Activated T-helper 17 cell treated with anti-CD3 and anti-CD28 coated beads, Interleukin-2, amount 50 U/mL, for 72 hours (primary cell): ENCODE measurements at places on chromosomes 12 and 14.
A peak's percentile ranks its signal among the peaks of the same experiment; 100 is the strongest.

- peak; percentile 44 for ATAC-seq
These were observed at the start of gene NUAK1 for GRCh38 chr12:106138633-106139421. Gene NUAK1, minus strand, starts transcription at chr12:106138954. Its CDS starts 301 bp downstream, at chr12:106138653.

DNA sequence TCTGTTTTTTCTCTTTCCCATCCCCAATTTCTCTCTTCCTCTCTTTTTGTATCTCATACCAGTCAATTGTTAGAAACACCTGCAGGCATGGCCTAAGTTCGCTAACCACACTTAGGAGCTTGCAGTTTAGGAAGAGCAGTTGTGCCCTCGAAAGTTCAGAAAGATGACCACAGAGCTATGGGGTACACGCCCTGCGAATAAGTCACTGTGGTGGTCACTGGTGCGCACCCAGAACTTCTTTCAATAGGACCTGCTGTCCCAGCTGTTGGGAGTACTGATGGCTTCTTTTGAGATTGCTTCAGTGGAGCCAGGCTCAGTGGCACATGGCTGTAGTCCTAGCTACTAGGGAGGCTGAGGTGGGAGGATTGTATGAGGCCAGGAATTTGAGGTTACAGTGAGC, 362.8 kb upstream of the TMTC1 start:
- no peak for ATAC-seq

- no peak for ATAC-seq
These were observed 33.9 kb upstream of the RASSF8 start for GRCh38 chr12:25924491-25925001.

DNA sequence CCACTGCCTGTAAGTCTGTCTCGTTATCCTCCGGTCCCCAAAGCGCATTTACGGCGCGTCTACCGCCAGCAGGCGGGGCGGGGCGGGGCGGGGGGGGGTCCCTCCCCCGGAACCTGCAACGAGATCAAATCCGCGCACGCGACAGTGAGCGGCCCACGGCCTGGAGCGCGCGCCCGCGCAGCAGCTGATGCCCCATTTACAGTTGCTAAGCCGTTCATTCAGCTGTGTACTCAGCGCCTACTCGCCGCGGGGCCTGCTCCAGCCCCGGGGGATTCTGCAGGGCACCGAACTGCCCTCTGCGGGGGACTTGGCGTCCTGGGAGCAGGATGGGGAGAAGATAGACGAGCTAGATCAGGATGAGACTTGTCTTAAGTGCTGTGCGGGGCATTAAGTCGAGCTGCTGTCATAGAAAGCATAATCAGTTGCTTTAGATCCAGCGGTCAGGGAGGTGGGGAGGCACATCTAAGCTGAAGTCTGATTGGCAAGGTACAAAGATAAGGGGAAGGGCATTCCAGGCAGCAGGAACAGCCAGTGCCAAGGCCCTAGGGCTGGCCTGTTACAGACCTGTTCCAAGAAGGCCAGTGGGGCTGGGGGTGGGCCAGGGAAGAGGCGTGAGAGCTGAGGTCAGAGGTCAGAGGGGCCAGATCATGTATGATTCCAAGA, 1.4 kb upstream of the CCDC85C start:
- ATAC-seq = peak; percentile 37

- ATAC-seq = no peak
These were observed 94.2 kb downstream of the HEATR5A start for GRCh38 chr14:31326111-31326510.

GRCh38 chr12:130136509-130137039, 25.7 kb upstream of the FZD10 start:
- ATAC-seq = no peak

DNA sequence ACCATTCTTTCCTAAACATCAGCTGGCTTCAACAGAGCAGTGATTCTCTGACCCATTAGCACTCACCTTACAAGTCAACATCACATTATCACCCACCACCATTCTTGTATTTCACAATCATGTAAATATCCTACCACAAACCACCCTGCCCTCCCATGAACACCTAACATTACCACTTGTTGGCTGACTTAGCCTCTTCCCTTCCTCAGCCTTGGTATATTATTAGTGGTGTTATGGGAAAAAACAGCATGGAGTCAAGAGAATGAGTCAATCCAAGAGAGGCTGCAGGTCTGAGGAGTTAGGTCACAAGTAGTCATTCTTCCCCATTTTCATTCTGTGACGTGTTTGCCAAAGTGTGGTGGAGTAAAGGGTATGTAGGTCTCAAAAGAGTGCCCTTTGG, 22.3 kb upstream of the MGP start:
- ATAC-seq = peak; percentile 49

- peak; percentile 69 for ATAC-seq
These were observed 139.3 kb downstream of the ADGRD1 start for GRCh38 chr12:131092901-131093603.

GRCh38 chr14:100434033-100434601, 111.0 kb downstream of the SLC25A47 start:
- peak; percentile 15 for ATAC-seq

DNA sequence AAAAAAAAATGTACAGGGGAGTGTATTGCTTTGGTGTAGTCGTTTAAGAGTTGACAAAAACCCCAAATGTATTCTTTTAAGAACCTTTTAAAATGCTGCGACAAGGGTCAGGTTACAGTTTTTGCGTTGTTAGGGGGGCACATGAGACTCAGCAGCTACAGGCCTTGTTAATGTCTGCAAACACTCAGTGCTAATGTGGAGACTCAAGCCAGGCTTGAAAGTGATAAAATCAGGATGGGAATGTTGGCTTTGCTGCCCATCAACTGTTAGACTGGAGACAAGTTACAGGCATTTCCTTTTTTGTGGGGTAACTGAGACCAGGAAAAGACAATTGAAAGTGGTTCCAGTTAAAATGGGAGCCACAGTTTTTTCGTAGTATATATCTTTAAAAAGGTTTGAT, 84.8 kb downstream of the PRKCH start:
- ATAC-seq = no peak

- no peak for ATAC-seq
These were observed 255.3 kb downstream of the ANO2 start for GRCh38 chr12:5689773-5690172.

- no peak for ATAC-seq
These were observed 50.3 kb downstream of the BCL2L14 start for GRCh38 chr12:12121061-12121460.

DNA sequence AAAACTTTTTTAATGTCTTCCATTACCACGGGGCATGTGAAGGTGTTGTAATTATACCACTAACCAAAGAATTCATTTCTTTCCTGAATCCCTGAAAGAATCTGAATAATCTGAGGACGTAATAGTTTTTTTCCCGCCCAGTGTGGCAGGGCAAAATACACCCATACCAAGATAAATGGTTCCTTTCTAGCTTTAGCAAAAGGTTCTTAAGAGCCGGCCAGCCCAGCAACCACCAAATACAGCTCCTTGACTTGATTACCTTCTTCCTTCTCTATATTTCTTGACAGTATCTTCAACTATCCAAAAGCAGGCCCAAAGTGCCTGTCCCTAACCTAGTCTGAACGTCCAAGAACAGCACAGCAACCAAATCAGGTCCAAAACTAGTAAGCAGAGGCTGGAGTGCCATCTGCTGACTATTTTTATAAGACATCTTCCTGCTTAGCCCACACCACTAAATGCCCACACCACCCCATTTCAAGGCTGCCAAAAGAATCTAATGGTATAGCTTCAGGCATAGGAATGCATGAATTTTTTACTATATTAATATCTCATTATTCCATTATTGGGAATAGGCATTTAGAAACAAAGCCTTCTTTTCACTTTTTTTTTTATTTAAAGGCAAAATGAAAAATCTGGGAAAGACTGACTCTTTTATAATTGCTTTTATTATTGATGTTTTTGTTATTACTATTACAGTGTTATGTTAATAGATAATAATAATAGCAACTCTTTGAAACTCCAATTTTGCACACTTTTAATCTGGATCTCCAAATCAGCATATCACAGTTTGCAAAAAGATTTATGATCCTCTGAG, 524.4 kb downstream of the MED13L start:
- ATAC-seq = no peak

DNA sequence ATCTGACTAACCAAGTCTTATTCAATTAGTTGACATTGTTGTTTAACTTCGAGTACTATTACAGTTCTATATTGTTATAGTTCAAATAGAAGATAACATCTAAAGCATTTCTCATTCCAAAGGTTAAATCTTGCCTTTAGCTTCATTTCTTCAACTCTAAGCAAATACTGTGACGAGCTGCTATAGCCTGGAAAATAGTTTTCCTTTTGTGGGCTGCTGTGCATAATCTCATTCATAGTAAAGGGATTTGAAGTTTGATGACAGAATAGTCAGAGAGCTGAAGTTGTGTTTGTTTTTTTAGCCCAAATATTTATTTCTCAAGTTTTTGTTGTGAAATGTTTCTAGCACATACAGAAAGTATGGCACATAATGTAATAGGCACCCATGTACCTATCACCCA, 13.4 kb downstream of the PSEN1 start:
- no peak for ATAC-seq

DNA sequence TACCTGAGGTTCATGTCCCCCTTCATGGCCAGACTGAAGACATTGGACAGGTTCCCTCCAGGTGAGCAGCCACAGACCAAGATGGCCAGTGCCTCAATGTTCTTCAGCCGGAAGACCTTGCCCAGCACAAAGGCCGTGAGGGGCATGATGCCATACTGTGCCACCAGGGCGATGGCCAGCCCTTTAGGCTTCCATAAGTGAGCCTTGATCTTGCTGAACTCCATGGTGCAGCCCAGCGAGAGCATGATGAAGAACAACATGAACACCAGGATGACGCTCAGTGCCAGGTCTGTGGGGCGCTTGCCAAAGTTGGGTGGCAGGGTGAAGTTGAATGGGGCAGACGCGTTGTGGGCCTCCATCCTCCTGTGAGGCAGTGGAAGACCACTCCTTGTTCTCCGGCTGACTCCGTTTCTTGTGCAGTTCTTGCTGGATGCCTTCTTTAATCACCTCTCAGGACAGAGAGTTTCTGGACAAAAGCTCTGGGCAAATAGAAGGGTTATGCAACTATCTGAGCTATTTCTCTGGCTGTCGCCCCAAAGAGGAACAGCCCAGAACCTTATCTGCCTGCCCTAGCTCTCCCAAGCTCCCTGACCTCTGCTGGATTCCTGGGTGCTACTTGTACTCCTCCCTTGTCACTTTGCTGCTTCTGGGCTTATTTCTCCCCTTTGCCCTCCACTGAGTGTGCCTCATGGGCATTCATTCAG, at the start of gene SLC10A1:
Gene SLC10A1 (minus strand): TSS at position 445 of the 704 bp plus-strand sequence. CDS start 86 bp downstream, at position 359.
- no peak for ATAC-seq

- no peak for ATAC-seq
These were observed 8.0 kb downstream of the SLC2A14 start for GRCh38 chr12:7864601-7865150.

- no peak for ATAC-seq
These were observed 228.0 kb downstream of the MON2 start for GRCh38 chr12:62694632-62695031.

- no peak for ATAC-seq
These were observed 70.1 kb upstream of the HOXC13 start for GRCh38 chr12:53868511-53868986.

GRCh38 chr14:74019408-74020137, 424 bp downstream of the BBOF1 start:
- no peak for ATAC-seq

- ATAC-seq = no peak
These were observed 260.2 kb downstream of the BMP4 start for GRCh38 chr14:53696217-53696965.

GRCh38 chr12:46373301-46374296, 1.0 kb upstream of the SLC38A2 start:
- ATAC-seq = no peak

DNA sequence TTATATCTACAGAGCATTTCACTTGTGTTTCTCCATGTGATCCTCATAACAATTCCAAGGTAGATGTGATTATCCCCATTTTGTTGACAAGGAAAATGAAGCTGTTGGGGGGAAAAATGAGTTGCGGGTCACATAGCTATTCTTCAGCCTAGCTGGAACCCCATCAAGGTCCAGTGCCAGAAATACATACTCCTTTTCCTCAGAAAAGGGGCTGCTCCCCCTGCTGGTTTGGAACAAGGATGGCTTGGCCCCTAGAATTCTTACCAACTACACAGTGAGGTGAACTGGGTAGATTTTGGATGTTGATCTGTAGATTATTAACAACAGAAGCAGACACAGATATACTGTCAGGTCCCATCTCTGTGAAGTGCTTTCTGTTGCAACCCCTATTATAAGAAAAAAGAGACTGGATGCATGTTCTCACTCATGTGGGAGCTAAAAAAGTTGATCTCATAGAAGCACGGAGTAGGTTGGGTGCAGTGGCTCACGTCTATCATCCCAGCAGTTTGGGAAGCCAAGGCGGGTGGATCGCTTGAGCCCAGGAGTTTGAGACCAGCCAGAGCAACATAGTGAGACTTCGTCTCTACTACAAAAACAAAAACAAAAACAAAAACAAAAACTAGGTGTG, 8.9 kb downstream of the IKZF4 start:
- peak; percentile 50 for ATAC-seq

- ATAC-seq = peak; percentile 78
These were observed 6.1 kb downstream of the CCDC184 start for GRCh38 chr12:48189331-48190125.

GRCh38 chr14:33332497-33332896, 393.8 kb downstream of the NPAS3 start:
- ATAC-seq = no peak

- ATAC-seq = no peak
These were observed 175.9 kb upstream of the C14orf180 start for GRCh38 chr14:104403421-104404220.

- ATAC-seq = no peak
These were observed 29.1 kb upstream of the HELB start for GRCh38 chr12:66273147-66273546.

GRCh38 chr12:95184121-95184520, 33.1 kb downstream of the FGD6 start:
- no peak for ATAC-seq

- ATAC-seq = no peak
These were observed 29.0 kb upstream of the TESC start for GRCh38 chr12:117127933-117128823.

GRCh38 chr12:22657538-22657937, 32.6 kb downstream of the ETNK1 start:
- ATAC-seq = peak; percentile 81

DNA sequence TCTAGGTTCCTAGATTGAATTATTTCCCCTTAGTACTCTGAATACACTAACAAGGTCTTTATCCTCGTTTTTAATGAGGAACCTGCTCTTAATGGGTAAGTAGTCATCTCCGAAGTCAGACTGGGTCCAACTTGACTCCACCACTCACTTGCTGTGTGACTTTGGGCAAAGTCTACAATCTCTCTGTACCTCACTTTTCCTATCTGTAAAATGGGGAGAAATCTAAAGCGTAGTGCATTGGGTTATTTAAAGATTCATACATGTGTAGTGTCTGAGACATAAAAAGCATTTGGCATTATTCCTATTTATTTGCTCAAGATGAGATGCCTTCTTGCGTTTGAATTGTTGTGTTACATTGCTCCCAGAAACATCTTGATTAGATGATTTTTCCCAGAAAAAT, 51.5 kb downstream of the GTF2A1 start:
- no peak for ATAC-seq

GRCh38 chr14:61646366-61647116, 48.8 kb upstream of the HIF1A start:
- ATAC-seq = no peak

- ATAC-seq = no peak
These were observed 271.5 kb upstream of the TBX3 start for GRCh38 chr12:114955414-114956014.
